ENCODE measurements at places on chromosomes 7 and 10. TPM values are rescaled to one million over a fixed set of nuclear protein-coding genes. Genes with fewer than 3 reads are reported as not detected.
A peak's percentile ranks its signal among the peaks of the same experiment; 100 is the strongest.

DNA sequence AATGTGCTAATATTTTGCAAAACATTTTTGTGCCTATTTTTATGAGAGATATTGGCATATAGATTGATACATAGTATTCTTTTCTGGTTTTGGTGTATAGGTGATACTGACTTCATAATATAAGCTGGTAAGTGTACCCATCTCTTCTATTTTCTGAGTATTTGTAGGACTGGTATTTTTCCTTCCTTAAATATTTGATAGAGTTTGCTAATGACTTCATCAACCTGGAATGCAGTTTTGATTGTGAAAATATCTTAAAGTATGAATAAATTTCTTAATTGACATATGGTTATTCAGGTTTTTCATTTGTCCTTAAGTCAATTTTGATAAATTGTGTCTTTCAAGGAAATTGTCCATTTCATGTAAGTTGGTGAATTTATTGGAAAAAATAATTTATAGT is 6.1 kb upstream of the SCRN1 start:
- H3K4me1 ChIP-seq: no peaks in the 10 kb centered on the region
- no peaks in the 10 kb centered on the region for H3K27me3 ChIP-seq
- H3K36me3 ChIP-seq: no peaks in the 10 kb centered on the region

The SP8 gene
- not detected for total RNA-seq

GRCh38 chr7:66281678-66282590 is 76.8 kb downstream of the TPST1 start:
- DNase-seq: no peak
- H3K27ac ChIP-seq: peak overlapping the region; percentile 60
- no peaks in the 10 kb centered on the region for H3K27me3 ChIP-seq
- H3K4me1 ChIP-seq: peaks cover 26% of the 10 kb centered on the region
- H3K36me3 ChIP-seq: no peaks in the 10 kb centered on the region

- H3K4me1 ChIP-seq: peaks cover 7% of the 10 kb centered on the region
- peak overlapping the region; percentile 24 for H3K27ac ChIP-seq
- no peak overlapping the region for H3K4me3 ChIP-seq
- DNase-seq: no peak
Observed at GRCh38 chr7:116706668-116707126, 34.7 kb downstream of the MET start.

GRCh38 chr10:5334196-5334880 is 30.4 kb upstream of the UCN3 start:
- DNase-seq: no peak
- no peak overlapping the region for H3K27ac ChIP-seq
- H3K4me1 ChIP-seq: no peaks in the 10 kb centered on the region
- H3K36me3 ChIP-seq: no peaks in the 10 kb centered on the region
- H3K27me3 ChIP-seq: no peaks in the 10 kb centered on the region
- H3K4me3 ChIP-seq: no peak overlapping the region

The NEUROG3 gene
- total RNA-seq: not detected

GRCh38 chr10:101693651-101693977 is 1.4 kb downstream of the FBXW4 start:
- H3K27ac ChIP-seq: peak overlapping the region; percentile 96
- H3K27me3 ChIP-seq: no peaks in the 10 kb centered on the region
- H3K36me3 ChIP-seq: no peaks in the 10 kb centered on the region
- peaks cover 57% of the 10 kb centered on the region for H3K4me1 ChIP-seq
- peak overlapping the region; percentile 82 for H3K4me3 ChIP-seq
- DNase-seq: no peak

DNA sequence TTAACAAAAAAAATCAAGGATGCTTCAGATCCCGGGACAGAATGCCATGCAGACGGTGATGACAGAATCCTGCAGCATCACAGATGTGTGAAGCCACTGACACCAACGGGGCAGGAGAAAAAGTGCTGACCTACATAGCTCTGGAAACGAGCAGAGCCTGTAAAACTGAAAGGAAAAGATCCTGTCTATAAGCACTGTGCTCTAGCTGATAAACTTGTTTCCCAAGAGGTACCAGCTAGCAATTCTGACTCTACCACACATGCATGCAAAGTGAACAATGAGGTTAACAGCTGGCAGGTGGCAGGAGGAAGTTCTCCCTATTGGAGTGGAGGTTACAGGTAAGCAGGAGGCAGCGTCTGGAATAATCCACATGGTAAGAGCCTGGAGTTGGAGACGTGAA is 75.6 kb downstream of the PTPRN2 start:
- H3K27ac ChIP-seq: no peak overlapping the region
- no peak for DNase-seq
- no peak overlapping the region for H3K4me3 ChIP-seq
- no peaks in the 10 kb centered on the region for H3K4me1 ChIP-seq

DNA sequence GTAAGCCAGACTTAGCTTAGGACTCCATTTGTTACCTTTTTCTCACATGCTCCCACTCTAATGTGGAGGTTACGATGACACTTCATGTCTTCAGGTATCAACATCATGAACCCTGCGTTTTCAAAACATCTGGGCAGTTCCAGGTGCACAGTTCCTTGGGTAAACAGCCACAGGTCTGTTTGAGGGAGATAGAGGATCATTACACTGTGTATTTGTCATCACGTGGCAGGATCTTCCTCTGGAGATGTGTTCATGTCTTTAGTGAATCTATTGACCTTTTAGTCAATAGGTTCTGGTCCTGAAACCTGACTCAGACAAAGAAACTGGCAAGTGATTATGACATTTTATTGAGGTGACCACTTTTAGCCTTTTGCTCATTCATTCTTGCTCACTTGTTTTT is 145.5 kb downstream of the ANKRD7 start:
- H3K27ac ChIP-seq: no peak overlapping the region
- H3K4me3 ChIP-seq: no peak overlapping the region
- no peaks in the 10 kb centered on the region for H3K4me1 ChIP-seq
- DNase-seq: no peak
- no peaks in the 10 kb centered on the region for H3K27me3 ChIP-seq

DNA sequence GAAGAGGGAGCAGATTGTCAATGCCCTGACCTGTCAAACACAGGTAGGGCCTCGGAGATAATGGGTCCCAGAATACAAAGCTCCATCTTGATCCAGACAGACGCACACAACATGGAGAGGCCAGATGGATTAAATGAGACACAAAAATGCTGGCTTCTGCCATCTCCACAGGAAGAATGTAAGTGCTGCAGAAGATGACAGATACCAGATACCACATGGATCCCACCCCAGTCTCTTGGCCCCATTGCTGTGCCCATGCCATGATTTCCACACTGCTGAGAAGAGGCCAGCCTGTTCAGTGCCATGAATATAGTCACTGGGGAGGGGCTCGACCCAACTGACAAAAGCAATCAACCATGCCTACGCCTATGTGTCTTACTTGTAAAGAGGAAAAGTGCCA is 487.9 kb downstream of the PARD3 start:
- H3K27me3 ChIP-seq: no peaks in the 10 kb centered on the region
- H3K36me3 ChIP-seq: no peaks in the 10 kb centered on the region
- no peak overlapping the region for H3K4me3 ChIP-seq
- no peaks in the 10 kb centered on the region for H3K4me1 ChIP-seq

DNA sequence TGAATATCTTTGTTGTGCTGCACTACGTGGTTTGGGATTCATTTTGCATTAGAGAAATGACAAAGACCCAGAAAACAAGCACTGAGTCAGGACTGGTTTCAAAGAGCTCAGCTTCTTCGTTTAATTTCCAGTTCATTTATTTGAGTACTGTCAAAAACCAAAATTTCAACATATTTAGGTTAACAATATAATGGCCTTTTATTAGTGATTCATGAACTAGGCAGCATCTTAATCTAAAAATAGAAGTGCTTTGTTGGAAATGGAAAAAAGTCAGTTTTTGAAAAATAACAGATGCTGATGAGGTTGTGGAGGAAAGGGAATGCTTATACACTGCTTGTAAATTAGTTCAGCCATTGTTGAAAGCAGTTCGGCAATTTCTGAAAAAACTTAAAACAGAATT is 856.4 kb downstream of the LRMDA start:
- H3K4me1 ChIP-seq: no peaks in the 10 kb centered on the region
- H3K4me3 ChIP-seq: no peak overlapping the region
- H3K27ac ChIP-seq: no peak overlapping the region
- no peaks in the 10 kb centered on the region for H3K27me3 ChIP-seq
- H3K36me3 ChIP-seq: no peaks in the 10 kb centered on the region

GRCh38 chr10:82162549-82163195 is 287.7 kb downstream of the NRG3 start:
- H3K27me3 ChIP-seq: no peaks in the 10 kb centered on the region
- DNase-seq: no peak
- no peak overlapping the region for H3K4me3 ChIP-seq
- no peaks in the 10 kb centered on the region for H3K36me3 ChIP-seq
- no peaks in the 10 kb centered on the region for H3K4me1 ChIP-seq

Measured in left lung (tissue), 14 donors.